RWPE1 (cell line): ENCODE measurements at places on chromosomes 5 and 9.
A peak's percentile ranks its signal among the peaks of the same experiment; 100 is the strongest.

DNA sequence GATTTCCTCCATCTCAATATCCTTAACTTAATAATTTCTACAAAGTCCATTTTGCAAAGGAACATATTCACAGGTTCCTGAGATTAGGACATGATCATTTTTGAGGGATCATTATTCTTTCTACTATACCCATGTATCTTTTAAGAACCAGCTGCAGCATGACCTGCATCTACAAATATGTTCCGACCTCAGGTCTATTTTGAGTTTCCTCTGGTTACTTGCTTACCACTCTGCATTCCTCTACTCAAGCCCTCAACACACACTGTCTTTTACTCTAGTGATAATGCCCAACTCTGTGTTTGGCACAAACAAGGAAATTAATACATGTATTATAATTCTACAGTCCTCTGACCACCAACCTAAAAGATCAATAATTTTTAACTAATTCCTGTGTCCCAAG is 386.1 kb downstream of the DNAH5 start:
- no peak for DNase-seq

DNA sequence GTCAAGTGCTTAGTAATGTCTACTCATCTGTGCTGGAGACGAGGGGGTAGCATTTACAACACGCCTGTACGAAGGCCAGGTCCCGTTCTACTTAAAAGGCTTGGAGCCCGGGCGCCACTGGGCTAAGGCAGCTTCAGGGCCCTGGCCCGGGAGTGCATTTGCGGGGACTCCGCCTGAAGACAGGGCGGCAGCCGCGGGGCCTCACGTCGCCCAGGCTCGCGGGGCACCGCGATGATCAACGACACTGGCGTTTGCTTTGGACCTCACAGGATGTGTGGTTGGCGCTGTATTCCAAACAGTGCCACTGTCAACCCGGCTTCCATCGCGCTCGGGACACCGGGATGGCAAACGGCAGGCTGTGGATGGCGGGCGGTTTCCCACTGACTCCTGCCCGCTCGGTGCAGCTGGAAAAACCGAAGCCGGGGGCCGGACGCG is 1.1 kb upstream of the TENT4A start:
- DNase-seq, result no peak

DNA sequence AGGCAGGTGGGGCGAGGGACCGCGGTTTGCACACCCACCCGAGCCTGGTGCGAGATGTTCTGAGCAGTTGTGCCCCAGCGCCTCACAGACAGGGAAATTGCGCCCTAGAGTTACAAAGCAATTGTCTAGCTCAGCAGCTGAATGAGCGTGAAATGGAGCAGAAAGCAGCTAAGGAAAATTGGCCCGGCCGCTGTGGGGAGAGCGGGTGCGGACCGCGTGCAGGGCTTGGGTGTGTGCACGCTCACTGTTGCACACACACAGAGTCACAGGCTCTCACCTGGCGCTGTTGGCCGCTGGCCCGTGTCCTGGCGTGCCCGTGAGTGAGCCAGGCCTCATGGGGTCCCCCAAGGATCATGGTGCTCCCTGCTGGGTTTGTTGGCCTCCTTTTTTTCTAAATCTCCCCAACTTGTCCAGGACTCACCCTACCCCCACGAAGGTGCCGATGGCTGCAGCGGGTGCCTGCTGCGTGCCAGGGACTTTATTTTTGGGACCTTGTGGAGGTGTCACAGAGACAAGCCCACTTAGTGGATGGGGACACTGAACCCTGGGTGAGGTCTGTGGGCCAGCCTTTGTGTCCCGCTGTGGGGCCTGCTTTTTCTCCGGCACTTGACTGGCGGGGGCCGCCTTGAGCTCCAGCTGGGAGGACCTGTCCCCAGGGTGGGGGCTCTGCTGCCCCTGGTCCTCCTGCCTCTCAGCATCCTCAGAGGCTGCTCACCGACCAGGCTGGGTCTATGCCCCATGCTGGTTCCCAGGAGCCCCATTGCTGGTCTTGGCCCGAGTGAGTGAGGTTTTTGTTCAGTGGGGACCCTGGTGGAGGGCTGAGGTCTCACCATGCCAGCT is 5.2 kb downstream of the RXRA start:
- no peak for DNase-seq

DNA sequence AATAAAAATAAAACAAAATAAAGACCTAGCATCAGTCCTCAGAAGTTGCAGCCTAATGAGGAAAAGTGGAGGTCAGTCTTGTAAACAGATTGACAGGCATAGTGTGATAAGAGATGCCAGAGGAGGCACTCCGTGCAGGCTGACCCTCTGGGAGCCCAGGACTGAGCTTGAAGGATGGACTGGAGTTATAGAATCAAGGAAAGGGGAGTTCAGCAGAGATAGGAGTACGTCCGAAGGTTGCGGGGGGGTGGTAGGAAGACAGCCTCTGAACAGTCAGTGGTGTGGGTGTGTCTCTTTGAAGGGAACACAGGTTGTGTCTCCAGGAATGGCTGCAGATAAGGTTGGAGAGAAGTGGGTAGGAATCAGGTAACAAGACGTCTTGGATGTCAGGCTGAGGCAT is 126.1 kb upstream of the CPEB4 start:
- DNase-seq, result no peak

- DNase-seq, result no peak
These were observed 10.4 kb upstream of the GNAQ start for GRCh38 chr9:78041971-78042370.

GRCh38 chr5:170154744-170155143 is 49.0 kb downstream of the FOXI1 start:
- DNase-seq, result no peak

DNA sequence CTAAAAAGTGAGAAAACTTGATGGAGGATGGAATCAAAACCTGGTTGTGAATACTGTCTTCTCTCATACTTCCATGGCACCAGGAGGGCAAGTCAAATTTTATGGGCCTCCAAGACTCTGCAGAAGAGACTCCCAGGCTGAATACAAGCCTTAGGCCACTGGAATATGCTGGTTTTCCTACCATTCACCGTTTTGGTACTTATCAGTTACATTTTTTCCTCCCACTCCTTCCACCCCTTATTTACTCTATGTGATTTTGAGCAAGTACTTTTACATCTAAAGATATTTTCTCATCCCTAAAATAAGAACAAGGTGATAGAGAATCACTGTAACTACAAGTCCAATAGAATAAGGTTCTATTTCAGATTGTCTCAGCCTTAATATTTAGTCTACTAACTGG is 8.0 kb upstream of the LIX1 start:
- no peak for DNase-seq

DNA sequence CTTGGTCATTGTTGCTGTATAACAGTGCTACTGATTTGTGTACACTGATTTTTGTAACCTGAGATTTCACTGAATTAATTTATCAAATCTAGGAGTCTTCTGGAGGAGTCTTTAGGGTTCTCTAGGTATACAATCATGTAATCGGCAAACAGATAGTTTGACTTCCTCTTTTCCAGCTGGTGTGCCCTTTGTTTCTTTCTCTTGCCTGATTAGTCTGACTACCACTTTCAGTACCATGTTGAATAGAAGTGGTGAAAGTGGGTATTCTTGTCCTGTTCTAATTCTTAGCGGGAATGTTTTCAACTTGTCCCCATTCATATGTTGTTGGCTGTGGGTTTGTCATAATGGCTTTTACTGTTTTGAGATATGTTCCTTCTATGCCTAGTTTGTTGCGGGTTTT is 24.7 kb upstream of the RANBP6 start:
- DNase-seq, result no peak

- DNase-seq, result peak; percentile 31
These were observed 7.8 kb downstream of the PDE8B start for GRCh38 chr5:77218263-77218662.

GRCh38 chr5:38258319-38259061 is at the start of gene EGFLAM:
Gene EGFLAM, plus strand, starts transcription at chr5:38258559. Its CDS starts 196 bp downstream, at chr5:38258755.
- DNase-seq, result peak; percentile 17

DNA sequence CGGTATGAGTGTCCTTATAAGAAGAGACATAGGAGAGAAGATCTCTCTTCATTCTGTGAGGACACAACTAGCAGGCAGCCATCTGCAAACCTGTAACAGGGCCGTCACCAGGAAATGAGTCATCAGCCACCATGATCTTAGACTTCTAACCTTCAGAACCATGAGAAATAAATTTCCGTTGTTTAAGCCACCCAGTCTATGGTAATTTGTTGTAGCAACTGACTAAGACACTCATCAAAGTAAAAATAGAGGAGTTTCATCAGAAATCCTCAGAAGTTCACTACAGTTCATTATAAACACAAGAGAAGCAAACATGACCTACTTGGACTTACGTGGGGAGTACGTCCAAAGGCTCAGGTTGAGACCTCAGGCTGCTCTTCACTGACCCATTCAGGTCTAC is 357.7 kb downstream of the SEMA5A start:
- DNase-seq, result no peak

DNA sequence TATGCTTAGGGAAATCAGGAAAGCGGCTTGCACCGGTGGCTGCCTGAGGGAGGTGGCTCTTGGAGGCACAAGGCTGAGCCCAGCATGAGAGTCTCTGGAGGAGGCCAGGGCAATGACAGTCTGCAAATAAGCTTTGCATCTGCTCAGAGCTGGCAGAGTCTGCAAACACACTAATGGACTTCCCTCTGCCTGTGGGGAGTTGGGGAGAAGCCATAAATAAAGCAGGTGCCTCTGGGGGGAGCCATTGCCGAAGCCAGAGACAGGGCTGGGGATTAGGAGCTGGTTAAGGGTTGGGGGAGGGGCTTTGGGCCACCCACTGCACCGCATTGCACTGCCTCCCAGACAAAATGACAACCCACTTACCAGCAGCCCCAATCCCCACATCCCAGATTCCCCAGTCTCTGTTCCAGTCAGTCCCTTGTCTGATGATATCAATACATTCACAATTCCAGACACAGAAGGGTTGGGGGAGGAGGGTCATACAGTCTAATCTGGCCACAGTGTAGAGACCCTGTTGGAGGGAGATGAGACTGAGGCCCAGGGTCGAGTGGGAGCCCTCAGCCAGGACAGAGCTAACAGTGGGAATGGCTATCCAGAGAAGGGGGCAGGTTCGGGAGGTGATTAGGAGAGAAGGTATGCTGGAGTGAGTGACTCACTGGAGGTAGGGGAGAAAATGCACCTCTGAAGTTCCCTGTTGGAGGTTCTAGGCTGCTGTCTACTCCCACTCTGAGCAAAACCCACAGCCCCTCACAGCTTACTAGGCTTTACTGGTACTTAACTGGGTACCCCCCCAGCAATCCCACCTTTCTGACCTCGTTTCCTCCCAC is 53.7 kb downstream of the PAX5 start:
- DNase-seq, result peak; percentile 73

- DNase-seq, result no peak
These were observed 6.5 kb upstream of the RICTOR start for GRCh38 chr5:39080597-39081204.

GRCh38 chr9:138024131-138024530 is 146.5 kb downstream of the CACNA1B start:
- DNase-seq, result no peak
